ENCODE measurements at places on chromosomes 7 and 10.

GRCh38 chr7:107711301-107711700 is 32.6 kb upstream of the CBLL1 start:
- DNase-seq, result no peak

GRCh38 chr10:50613726-50614443 is 9.9 kb downstream of the SGMS1 start:
- DNase-seq, result no peak

- DNase-seq, result no peak
These were observed 85.8 kb downstream of the CALN1 start for GRCh38 chr7:72326365-72326764.

GRCh38 chr7:101988513-101988912 is 171.1 kb downstream of the CUX1 start:
- no peak for DNase-seq

GRCh38 chr10:124574456-124575070 is 112.9 kb downstream of the LHPP start:
- DNase-seq, result no peak

DNA sequence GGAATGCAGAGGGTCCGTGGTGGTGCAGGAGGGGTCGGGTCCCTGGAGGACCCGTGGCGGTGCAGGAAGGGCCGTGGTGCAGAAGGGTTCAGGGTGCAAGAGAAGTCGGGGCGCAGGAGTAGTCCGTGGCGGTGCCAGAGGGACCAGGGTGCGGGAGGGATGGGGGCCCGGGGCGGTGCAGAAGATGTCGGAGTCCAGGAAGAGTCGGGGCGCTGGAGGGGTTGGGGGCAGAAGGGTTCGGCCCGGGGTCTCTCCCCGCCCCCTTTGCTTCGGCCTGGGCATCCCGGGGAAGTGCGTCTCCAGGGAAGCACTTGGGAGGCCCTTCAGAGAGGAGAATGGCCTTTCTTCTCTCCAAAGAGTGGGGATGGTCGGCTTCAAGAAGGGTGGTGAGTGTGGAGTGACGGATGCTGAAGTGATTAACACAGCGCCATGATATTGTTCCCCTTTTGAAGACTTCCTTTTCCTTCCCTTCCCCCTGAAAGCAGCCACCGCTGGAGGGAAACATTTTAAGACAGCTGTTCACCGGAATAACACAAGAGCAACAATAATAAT is 997 bp downstream of the WDR37 start:
- DNase-seq, result no peak

DNA sequence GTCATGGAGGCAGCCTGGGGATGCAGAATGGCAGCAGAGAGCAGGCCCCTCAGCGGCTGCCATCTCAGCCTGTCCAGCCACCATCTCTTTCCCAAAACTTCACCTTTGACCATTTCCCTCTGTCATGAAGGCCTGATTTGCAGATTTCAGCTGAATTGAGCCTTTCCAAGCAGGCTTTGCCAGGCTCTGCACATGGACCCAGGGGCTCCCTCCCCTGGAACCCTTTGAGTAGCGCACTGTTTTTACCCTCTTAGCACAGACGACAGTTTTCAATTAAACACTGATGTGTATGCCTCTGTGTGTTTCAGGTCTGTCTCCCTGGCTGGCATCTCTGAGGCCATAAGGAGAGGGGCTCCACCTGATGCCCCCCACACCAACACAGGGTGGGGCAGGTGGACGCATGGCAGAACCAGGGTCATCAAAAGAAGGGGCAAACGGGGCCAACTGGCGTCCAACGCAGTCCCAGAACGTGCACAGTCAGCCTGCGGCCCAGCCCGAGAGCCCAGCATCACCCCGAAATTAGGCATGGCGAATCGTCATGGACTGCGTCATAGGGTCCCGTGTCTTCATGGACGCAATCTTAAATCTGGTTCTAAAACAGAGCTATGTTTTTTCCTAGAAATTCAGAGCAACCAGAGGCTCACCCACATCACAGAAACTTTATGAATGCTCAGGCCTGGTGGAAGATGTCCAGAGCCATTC is 185.0 kb upstream of the TCERG1L start:
- DNase-seq, result no peak

GRCh38 chr7:48087349-48087748 is 1.7 kb upstream of the UPP1 start:
- no peak for DNase-seq

DNA sequence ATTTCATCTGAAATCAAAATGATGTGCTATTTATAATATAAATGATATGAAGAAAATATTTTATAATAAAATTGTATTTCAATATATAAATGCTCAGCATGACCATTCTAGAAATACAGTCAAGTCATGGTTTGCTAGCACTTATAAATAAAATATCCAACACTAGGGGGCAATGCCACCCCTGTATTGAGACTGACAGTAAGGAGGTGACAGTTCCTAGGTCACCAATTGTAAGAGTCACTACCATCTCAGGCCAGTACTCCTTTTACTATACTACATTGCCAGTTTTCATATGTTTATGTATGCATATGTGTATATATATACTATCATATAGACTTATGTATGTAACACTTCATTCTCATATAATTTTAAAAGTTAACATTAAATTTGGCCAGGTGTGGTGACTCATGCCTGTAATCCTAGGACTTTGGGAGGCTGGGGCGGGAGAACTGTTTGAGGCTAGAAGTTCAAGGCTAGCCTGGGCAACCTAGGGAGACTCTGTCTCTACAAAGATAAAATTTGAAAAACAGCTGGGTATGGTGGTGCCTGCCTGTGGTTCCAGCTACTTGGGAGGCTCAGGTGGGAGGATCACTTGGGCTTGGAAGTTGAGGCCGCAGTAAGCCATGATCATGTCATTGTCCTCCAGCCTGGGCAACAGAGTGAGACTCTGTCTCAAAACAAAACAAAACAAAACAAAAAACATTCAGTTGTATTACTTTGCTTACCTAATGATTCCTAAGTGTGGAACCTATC is 2.4 kb upstream of the CNOT4 start:
- DNase-seq, result no peak

GRCh38 chr7:76185187-76185896 is 16.4 kb upstream of the SRRM3 start:
- no peak for DNase-seq

DNA sequence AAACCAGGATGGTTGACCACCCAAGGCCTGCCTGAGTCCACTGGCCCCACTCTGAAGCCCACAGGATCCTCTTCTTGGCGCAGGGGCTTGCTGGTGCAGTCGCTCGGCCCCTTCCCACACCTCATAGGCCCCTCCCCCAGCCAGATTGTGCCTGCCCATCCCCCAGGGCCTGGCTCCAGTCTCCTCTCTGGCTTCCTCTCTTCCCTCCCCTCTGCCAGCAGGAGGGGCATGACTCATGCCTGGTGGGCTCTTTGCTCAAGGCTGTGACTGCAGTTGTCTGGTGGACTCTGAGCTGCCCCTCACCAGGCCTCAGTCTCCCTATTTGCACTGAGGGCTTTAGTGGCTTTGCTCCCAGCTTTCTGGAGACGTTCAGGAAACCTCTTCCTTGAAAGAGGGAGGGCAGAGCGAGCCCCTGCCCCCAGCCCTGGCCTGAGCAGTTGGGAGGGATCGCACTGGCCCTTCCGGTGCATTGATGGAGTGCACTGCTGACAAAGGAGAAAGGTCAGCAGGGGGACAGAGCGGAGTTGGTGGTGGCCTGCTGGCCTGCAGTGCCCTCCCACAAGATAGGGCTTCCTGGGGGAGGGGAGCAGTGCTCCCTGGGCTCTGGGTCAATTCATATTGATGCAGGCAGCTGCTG is 60.7 kb downstream of the ZMIZ1 start:
- no peak for DNase-seq

Measured in effector CD8-positive, alpha-beta T cell (primary cell).